ENCODE measurements at places on chromosomes 12 and 14. TPM values are rescaled to one million over a fixed set of nuclear protein-coding genes. Genes with fewer than 3 reads are reported as not detected.

LYZ gene
- not detected for total RNA-seq

DNA sequence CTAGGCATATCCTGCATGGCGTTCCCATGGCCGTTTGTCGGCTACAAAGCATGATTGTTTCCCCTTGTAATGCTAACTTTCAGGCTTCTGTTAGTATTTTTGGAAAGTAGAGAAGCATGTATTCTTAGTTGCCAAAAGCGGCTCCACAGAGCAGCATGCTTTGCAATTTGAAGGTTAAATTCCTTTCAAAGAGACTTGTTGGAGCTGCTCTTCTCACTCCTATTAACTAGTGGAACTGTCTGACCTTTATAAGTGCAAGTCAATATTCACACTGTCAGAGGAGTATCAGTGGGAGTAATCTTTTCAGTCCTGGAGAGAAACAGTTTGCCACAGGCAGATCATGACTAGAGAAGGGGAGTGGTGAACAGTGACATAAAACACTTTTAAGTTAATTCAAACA, 656.1 kb upstream of the NOVA1 start:
- no peaks in the 10 kb centered on the region for H3K36me3 ChIP-seq
- H3K4me3 ChIP-seq: no peak overlapping the region
- no peak overlapping the region for H3K27ac ChIP-seq
- no peaks in the 10 kb centered on the region for H3K4me1 ChIP-seq
- no peaks in the 10 kb centered on the region for H3K27me3 ChIP-seq
- DNase-seq: no peak

DNA sequence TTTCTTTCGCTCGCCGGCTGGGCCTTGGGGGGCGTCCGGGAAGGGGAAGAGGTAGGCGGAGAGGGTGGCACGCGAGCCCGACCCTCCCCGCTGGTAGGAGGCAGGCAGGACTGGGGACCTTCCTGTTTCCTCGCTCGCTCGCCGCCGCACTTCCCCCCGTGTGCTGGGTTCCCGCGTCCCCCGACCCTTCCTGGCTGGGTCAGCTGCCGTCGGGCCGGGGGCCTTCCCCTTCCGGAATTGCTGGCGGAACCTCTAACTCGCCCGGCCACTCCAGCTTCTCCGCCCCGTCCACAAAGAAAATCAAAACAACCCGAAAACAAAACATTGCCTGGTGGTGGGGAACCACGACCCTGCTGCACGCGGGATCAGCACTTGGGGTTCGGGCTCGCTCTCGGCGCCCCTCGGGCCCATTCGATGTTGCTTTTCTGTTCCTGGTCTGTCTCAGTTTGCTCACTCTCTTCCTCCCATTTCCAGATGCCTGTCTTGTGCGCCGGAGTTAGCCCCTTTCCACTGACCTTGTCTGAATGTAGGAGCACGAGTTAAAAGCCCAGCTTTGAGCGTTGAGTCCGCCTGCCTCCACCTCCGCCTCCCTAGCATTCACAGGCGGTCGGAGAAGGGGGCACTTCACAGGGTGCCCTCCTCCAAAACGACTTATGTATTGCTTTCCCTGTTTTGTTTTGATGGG, 581 bp downstream of the PAPOLA start:
- peaks cover 41% of the 10 kb centered on the region for H3K4me1 ChIP-seq
- H3K27me3 ChIP-seq: peaks cover 4% of the 10 kb centered on the region
- H3K27ac ChIP-seq: peak overlapping the region; percentile 94
- peaks cover 26% of the 10 kb centered on the region for H3K36me3 ChIP-seq

- H3K4me1 ChIP-seq: peaks cover 39% of the 10 kb centered on the region
- H3K27me3 ChIP-seq: peaks cover 2% of the 10 kb centered on the region
- DNase-seq: no peak
- H3K4me3 ChIP-seq: peak overlapping the region; percentile 90
- peak overlapping the region; percentile 86 for H3K27ac ChIP-seq
- no peaks in the 10 kb centered on the region for H3K36me3 ChIP-seq
These were observed 591 bp downstream of the GXYLT1 start for GRCh38 chr12:42144158-42144407.

GRCh38 chr14:89869606-89870005, 84.9 kb downstream of the EFCAB11 start:
- H3K36me3 ChIP-seq: no peaks in the 10 kb centered on the region
- no peak overlapping the region for H3K4me3 ChIP-seq
- H3K27ac ChIP-seq: no peak overlapping the region
- no peak for DNase-seq
- no peaks in the 10 kb centered on the region for H3K27me3 ChIP-seq

Measured in activated CD4-positive, alpha-beta T cell treated with anti-CD3 and anti-CD28 coated beads, Interleukin-2, amount 10 ng/mL, durations not matched to agents 7 days and 5 days (primary cell).